ENCODE measurements at places on chromosomes 4 and X.
A peak's percentile ranks its signal among the peaks of the same experiment; 100 is the strongest.

GRCh38 chr4:176432811-176433540 lies 113.2 kb downstream of the SPCS3 start:
- DNase-seq: no peak

DNA sequence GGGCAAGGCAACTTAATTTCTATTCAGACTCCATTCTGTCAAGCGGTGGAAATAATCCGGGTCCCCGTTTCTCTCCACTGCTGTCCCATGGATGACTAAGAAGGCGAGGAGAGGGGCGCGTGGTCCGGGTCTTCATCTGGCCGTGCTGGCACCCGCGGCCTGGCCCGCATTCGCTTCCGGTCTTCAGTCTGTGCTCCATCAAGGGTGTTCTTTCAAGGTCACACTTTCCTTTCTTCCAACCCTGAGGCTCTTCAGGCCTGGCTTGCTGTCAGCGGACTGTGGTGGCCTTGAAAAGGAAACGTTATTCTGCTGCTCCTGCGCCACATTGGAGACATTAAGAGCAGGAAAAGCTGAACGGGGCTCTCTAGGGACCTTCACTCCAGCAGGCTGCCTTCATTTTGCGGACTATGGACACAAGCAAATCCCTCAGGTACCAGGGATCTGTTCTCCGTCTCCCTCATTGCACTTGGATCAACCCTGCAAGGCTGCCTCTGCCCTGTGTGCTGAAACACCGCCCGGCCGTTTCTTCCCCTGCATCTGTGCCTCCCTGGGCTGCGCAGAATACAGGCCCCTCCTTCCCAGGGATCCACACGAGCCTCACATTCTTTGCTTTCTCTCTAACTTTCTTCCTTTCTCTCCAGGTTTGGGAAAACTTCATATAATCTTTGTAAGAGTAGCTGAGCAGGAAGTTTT lies 5.7 kb upstream of the SLC25A4 start:
- DNase-seq: no peak

GRCh38 chr4:19494961-19495360 lies 756.7 kb upstream of the SLIT2 start:
- peak; percentile 58 for DNase-seq

DNA sequence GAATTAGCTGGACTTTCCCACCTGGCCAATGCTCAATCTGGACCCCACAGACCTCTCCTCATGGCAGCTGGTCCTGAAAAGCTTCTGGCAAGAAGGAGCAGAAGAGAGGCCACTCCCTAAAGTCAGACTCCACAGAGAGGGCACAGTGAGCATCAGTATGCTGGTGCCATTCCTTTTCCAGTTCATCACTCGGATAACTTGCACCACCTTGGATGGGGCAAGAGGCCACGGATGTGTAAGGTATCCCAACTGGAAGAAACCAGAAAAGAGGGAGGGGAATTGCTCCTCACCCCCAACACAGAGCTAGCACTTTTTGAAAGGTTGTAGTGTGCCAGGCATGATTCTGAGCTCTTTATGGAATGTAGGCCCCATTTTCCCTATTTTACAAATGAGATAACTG lies 85.9 kb downstream of the STK32B start:
- DNase-seq: no peak
